Activated CD8-positive, alpha-beta T cell treated with anti-CD3 and anti-CD28 coated beads, Interleukin-2, amount 10 ng/mL, durations not matched to agents 7 days and 5 days (primary cell): ENCODE measurements at places on chromosomes 1 and 21. TPM values are rescaled to one million over a fixed set of nuclear protein-coding genes. Genes with fewer than 3 reads are reported as not detected.

Gene KRTAP12-3
- not detected for total RNA-seq

GRCh38 chr1:18869847-18870594 lies 10.6 kb upstream of the TAS1R2 start:
- H3K4me1 ChIP-seq = no peaks in the 10 kb centered on the region
- H3K4me3 ChIP-seq = no peak overlapping the region
- no peaks in the 10 kb centered on the region for H3K36me3 ChIP-seq

- no peak overlapping the region for H3K27ac ChIP-seq
- DNase-seq = no peak
Measured at GRCh38 chr1:172821609-172822274, 162.8 kb downstream of the FASLG start.

GRCh38 chr1:33089457-33089856 lies 8.5 kb downstream of the AZIN2 start:
- no peaks in the 10 kb centered on the region for H3K27me3 ChIP-seq
- peaks cover 24% of the 10 kb centered on the region for H3K36me3 ChIP-seq
- no peak for DNase-seq
- no peak overlapping the region for H3K4me3 ChIP-seq
- H3K4me1 ChIP-seq = peaks cover 67% of the 10 kb centered on the region

DNA sequence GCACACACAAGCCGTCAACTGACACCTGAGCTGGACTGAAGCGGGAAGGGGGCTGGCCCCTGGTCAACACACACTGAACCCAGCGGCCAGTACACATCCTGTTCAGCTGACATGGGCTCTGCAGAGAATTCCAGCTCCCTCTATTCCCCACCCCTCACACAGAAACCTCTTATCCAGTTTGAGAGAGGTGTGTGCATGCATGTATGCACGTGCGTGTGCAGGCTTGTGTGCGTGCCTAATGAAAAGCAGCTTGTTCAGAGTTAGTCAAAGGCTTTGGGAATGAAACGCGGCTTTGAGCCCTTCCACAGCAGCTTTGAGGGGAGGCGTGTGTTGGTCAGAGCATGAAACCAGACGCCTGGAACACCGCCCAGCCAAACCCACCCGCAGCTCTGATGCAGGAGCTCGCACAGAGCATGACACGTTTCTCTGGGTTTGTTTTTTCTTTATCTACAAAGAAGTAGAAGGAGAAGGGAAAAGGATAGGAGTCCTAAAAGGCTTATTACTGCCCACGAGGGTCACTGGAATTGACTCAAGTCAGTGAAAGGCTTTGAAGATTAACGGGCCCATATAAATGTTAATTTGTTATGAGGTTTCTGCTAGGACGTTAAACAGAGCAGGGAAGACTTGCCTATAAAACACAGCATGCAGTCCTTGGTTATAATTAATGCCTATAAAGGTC lies 184.2 kb downstream of the ETS2 start:
- H3K4me1 ChIP-seq = peaks cover 19% of the 10 kb centered on the region
- H3K27ac ChIP-seq = no peak overlapping the region
- H3K4me3 ChIP-seq = no peak overlapping the region
- H3K27me3 ChIP-seq = peaks cover 8% of the 10 kb centered on the region
- DNase-seq = no peak

- H3K4me1 ChIP-seq = no peaks in the 10 kb centered on the region
- no peaks in the 10 kb centered on the region for H3K36me3 ChIP-seq
- peaks cover 47% of the 10 kb centered on the region for H3K27me3 ChIP-seq
- no peak overlapping the region for H3K27ac ChIP-seq
- H3K4me3 ChIP-seq = no peak overlapping the region
Measured at GRCh38 chr1:109969146-109969829, 15.3 kb upstream of the AHCYL1 start.

DNA sequence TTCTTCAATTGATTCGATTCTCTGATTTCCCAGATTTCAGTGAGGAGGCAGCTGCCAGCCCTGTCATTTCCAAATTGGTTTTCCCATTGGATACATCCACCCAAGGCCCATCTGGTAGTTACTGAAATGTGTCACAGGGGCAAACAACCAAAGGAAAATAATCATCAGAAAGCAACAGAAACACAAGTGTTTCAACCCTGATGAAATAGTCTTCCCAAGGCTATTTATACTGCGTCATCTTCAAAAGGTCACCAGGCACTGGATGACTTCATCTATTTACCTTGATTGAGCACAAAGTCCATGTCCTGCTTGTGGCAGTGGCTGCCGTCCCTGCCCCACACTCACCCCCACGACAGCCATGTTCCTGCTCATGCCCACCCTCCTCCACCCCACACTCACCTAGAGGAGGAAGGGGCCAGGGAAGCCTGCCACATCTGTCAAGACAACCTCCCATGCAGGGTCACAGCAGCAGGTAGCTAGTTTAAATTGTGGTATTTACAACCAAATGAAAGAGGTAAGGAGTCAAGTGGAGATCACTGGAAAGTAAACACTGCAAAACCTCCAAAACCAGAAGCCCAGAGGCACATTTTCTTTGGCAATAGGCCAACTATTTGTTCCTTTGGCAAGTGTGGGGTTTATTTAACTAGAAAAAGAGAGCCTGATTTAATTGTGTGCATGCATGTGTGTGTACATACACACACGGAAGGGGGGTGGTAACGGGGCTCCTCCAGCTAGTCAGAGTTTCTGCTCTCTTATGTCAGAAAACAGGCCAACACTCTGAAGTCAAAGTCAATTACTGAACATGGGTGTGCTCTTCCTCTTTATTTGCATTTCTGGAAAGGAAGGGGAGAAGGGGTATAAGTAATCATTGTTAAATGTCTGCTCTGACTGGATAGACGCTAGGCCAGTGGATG lies 49.5 kb upstream of the RAB4A start:
- peaks cover 2% of the 10 kb centered on the region for H3K27me3 ChIP-seq
- no peak overlapping the region for H3K27ac ChIP-seq
- no peak for DNase-seq
- no peaks in the 10 kb centered on the region for H3K36me3 ChIP-seq
- H3K4me1 ChIP-seq = no peaks in the 10 kb centered on the region
- H3K4me3 ChIP-seq = no peak overlapping the region

- H3K4me3 ChIP-seq = no peak overlapping the region
- H3K27me3 ChIP-seq = no peaks in the 10 kb centered on the region
- no peak for DNase-seq
- no peak overlapping the region for H3K27ac ChIP-seq
- H3K36me3 ChIP-seq = no peaks in the 10 kb centered on the region
- H3K4me1 ChIP-seq = no peaks in the 10 kb centered on the region
Measured at GRCh38 chr1:95017775-95018174, 55.0 kb downstream of the ALG14 start.

GRCh38 chr21:33033094-33033951 lies 7.6 kb downstream of the OLIG2 start:
- H3K4me1 ChIP-seq = peaks cover 24% of the 10 kb centered on the region
- no peak for DNase-seq
- H3K36me3 ChIP-seq = no peaks in the 10 kb centered on the region
- peaks cover 52% of the 10 kb centered on the region for H3K27me3 ChIP-seq
